AML-193 (cell line): ENCODE measurements at places on chromosomes 4 and X.

- no peak for DNase-seq
Observed at GRCh38 chr4:70838204-70838603, 1.5 kb downstream of the GRSF1 start.

GRCh38 chrX:7164174-7164573 lies 16.2 kb upstream of the PUDP start:
- no peak for DNase-seq

DNA sequence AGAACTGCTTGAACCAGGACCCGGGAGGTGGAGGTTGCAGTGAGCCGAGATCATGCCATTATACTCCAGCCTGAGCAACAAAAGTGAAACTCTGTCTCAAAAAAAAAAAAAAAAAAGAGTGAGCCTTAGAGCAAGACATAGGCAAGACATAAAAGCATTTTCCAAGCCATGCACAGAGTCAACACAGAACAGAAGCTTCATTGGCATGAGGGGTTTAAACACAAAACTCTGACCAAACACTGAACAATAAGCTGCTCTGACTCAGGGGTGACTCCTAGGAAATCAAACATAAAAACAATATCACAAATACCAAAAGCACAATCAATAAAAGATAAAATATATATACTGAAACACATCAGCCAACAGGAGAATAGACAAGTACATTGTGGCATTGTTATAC lies 136.8 kb downstream of the PLS3 start:
- no peak for DNase-seq

- DNase-seq, result no peak
Observed at GRCh38 chrX:125378205-125378604, 58.5 kb downstream of the TEX13C start.

DNA sequence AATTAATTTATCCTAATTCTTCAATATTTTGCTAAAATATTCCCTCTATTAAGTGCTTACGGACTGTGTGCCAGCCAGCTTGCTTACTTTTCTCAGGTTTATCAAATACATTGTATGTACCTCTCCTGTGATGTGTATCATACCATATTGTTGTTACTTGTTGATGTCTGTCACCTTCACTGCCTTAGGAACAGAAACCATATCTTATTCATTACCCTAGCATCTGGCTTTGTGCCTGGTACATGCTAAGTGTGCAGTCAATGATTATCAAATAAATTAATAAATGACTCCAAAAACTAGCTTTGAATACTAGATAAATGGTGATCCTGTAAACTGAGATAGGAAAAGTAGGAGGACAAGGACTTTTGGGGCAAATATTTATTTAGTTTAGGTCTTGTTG lies 6.9 kb downstream of the CLCN3 start:
- DNase-seq, result no peak

DNA sequence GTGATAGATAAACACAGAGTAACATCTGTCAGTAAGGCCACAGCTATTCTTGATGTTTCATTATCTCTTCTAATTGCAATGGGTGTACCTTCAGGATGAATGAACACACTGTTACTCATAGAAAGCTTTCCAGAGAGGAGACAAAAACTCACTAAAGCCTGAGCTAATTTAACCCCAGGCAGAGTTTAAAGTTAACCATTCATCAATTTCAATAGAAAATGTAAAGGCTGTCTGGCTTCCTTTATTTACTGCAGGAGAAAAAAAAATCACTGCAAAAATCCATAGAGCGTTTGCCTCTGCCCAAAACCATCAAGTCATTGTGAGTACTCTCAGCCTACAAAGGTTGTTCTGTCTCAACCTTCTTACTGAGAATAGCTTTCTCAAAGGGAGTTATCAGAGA lies 376.9 kb downstream of the PPP4R3C start:
- no peak for DNase-seq

- no peak for DNase-seq
Observed at GRCh38 chr4:37985730-37986275, 25.6 kb downstream of the PTTG2 start.

- peak; percentile 29 for DNase-seq
Observed at GRCh38 chr4:6720202-6720699, 4.3 kb downstream of the BLOC1S4 start.

DNA sequence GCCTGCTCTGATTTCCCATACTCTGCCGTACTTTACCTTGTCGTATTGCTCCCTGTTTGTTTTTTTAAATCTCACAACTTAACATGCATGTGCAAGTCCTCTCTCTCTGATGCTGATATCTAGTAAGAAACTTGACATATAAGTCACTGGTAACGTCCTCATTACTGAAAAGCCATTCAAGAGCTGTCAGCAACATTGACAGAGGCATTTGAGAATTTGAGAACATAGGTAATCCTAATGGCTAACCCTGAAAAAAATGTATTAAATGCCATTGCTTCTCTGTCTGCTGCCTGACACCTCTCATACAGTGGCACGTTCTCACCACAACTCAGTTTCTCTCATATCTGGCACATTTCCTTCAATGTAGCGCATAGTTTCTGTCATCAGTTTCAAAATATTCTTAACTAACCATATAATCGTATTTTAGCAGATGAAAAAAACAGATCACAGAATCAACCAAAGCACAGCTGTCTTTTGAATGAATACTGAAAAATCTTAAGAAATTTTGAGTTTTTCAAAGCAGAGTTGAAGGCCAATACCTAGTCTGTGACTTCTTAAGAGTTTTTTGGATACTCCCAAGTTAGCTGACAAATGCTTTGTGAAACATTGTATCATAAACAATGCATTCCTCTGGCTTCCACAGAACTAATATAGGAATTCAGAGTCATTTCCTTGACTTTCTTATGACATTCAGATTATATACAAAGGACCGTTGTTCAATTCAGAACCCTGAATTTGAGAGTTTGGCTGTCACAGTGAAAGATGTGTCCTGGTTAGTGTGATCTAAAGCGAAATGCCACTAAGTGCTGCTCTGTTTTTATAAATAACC lies 996.4 kb downstream of the C4orf33 start:
- no peak for DNase-seq

GRCh38 chrX:41209853-41210252 lies 124.1 kb upstream of the DDX3X start:
- DNase-seq, result no peak
